ENCODE measurements at places on chromosomes 5 and 9.

- no peak for DNase-seq
Measured at GRCh38 chr5:84729326-84729725, 344.6 kb upstream of the EDIL3 start.

GRCh38 chr5:79686799-79687198 lies 2.8 kb upstream of the CMYA5 start:
- DNase-seq = no peak

DNA sequence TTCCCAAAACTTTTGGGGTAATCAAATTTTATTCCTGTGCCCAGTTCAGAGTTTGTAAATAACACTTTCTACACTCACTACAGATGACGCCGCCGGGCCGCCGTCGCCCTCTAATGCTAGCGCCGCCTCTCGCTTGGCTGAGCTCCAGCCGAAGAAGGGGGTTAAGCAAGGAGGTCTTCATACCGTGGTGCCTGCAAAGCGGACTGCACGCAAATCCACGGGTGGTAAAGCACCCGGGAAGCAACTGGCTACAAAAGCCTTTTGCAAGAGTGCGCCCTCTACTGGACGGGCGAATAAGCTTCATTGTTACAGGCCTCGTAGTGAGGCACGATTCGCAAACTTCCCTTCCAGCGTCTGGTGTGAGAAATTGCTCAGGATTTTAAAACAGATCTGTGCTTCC lies 280.4 kb downstream of the MEF2C start:
- DNase-seq = no peak

- DNase-seq = no peak
Measured at GRCh38 chr9:125932012-125932411, 184.8 kb downstream of the PBX3 start.

DNA sequence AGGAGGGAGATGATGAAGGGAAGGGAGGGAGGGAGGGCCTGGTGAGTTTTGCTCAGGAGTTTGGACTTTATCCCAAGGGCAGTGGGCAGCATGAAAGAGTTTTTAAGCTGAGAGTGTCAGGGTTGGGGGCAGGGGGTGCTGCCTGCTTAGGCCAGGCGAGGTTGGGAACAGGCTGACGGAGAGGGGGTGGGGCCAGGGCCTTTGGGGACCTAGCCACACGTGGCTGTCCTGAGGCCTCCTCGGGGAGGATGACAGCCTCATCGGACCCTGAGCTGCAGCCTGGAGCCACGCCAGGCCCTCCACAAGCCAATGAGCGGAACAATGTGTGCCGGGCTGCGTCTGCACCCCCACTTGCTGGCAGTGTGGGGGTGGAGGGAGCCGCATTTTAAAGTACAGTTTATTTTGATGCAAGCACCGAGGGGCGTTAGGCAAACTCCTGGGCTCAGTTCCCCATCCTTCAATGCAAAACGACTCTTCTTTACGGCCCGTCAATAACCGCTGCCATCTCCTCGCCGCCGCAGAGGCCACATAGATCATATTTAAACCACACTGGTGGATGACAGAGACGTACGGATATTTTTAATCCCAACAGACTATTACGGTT lies 5.3 kb upstream of the RXRA start:
- no peak for DNase-seq

- DNase-seq = no peak
Measured at GRCh38 chr5:18765304-18765703, 1131.0 kb downstream of the TAF11L14 start.

- no peak for DNase-seq
Measured at GRCh38 chr9:14343261-14344031, 29.5 kb upstream of the NFIB start.

- DNase-seq = no peak
Measured at GRCh38 chr9:15278839-15279238, 28.2 kb downstream of the TTC39B start.

DNA sequence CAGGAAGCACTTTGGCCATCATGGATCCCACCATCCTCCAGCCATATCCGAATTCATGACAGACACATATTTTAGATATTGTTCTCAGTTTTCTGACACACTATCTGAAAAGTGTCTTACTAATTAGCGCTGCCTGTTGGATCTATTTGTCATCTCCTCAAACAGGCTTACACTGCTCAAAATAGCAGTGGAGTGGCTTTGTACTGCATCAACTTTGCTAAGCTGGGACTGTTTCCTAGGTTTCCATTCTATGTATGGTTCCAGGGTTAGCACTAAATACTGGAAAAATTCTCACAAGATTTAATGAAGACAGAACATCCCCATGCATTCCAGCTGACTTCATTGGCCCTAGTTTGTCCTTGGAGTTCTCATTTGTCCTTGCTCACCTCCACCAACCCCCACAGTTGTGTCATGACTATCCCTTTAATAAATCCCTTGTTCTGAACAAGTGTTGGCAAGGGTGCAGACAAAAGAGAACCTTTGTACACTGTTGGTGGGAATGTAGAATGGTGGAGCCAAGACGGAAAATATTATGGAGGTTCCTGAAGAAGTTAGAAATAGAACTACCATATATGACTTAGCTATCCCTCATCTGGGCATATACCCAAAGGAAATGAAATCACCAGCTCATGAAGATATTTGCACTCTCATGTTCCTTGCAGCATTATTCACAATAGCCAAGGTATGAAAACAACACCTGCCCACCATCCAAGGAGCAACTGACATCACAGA lies 136.5 kb upstream of the RAI14 start:
- DNase-seq = no peak

- DNase-seq = no peak
Measured at GRCh38 chr5:96331210-96331609, 101.8 kb downstream of the PCSK1 start.

- DNase-seq = no peak
Measured at GRCh38 chr5:111299067-111299481, 74.9 kb downstream of the CAMK4 start.

- no peak for DNase-seq
Measured at GRCh38 chr5:75021219-75021618, 31.1 kb downstream of the GCNT4 start.

DNA sequence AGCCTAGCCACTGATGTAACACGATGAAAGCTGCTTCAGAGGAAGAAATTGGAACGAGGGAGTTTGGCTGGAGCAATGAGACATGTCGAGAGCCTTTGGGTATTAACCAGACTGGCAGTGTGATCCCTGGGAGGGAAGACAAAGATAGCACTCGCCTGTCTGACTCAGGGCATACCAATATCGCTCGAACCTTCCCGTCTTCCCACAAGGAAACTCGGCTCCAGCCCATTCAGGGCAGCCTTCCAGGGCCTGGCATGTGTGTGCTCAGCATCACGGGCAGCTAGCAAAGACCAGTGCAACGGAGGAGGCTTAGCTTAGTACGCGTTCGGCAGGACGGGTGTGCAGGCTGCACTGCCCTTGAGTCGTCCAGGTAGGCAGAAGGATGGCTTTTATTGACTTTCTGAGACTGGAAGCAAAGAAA lies 356.9 kb upstream of the WWC1 start:
- DNase-seq = no peak

DNA sequence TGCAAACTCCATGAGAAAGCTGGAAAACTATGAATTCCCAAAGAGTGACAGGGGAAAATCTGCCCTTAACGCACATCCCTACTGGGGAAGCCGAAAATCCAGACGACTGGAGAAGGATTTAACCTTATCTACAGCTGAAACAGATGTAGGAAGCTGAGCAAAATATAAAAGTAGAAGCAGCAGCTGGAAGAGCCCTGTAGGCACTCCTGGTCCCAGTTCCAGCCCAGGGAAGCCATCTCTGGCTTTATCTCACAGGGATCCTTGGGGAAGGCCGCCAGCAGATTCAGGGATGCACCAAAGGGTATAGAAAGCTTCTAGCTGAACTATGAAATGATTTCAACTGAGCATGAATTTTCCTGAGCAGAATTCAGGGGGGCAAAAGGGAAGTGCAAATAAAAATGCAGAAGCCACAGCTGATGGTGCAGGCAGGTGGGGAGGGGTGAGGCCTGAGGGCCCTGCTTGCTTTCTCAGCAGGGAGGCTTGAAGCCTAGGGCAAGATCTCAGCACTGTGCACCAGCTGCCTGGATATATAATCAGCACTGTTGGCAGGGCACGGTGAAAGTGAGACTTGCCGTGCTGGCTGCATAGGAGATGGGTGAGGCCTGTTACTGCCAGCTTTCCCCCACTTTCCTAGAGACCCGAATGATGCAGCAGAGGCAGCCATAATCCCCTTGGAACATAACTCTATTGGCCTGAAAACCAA lies 2019.5 kb upstream of the NUDT12 start:
- DNase-seq = no peak

- DNase-seq = no peak
Measured at GRCh38 chr5:65512170-65512937, 30.6 kb upstream of the ADAMTS6 start.

DNA sequence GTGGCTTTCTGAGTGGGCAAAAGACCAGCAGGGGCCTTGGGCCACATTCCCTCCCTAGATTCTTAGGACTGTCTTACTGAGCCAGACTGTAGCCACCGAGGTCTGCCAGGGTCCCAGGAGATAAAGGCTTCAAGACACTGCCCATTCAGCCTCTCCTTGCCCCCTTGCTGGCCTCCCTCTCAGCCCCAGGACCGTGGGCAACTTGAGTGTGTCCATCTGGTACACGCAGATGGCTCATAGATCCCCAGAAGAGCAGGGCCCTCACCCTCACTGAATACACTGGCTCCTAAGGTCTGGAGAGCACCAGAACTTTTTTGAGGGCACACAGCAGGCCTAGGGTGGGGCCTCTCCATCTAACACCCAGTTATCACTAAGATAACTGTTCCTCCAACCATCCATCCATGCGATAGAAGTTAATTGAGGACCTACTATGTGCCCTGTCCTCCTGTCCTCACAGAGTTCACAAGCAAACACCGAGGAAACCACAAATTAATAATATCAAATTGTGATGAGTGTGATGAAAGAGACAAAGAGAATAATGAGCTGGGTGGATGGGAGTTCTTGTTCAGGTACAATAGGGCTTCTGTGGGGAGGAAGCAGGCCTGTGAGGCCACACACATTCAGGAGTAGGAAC lies 4.9 kb upstream of the PDGFRB start:
- DNase-seq = no peak

DNA sequence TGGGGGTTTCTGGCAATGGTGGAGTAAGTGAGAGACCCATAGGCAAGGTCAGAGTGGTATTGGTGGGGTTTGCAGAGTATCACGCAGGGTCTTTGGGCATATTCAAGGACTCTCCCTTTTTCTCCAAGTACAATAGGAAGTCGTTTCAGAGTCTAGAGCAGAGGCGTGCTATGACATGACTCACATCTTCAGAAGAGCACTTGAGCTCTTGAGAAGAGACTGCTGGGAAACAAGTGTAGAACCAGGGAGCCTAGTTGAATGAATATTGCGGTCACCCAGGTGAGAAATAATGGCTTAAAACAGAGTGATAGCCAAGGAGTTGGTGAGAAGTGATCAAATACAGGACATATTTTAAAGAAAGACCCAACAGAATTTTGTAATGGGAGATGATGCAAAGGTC lies 813.4 kb downstream of the TLE1 start:
- no peak for DNase-seq

- no peak for DNase-seq
Measured at GRCh38 chr5:91048073-91048472, 335.0 kb downstream of the ARRDC3 start.

- no peak for DNase-seq
Measured at GRCh38 chr9:78074385-78075291, 43.0 kb upstream of the GNAQ start.
